Sigmoid colon (tissue), 7 donors: ENCODE measurements at places on chromosomes 6 and 20.

GRCh38 chr6:82362878-82363427, 664 bp upstream of the TPBG start:
- no peak for DNase-seq

DNA sequence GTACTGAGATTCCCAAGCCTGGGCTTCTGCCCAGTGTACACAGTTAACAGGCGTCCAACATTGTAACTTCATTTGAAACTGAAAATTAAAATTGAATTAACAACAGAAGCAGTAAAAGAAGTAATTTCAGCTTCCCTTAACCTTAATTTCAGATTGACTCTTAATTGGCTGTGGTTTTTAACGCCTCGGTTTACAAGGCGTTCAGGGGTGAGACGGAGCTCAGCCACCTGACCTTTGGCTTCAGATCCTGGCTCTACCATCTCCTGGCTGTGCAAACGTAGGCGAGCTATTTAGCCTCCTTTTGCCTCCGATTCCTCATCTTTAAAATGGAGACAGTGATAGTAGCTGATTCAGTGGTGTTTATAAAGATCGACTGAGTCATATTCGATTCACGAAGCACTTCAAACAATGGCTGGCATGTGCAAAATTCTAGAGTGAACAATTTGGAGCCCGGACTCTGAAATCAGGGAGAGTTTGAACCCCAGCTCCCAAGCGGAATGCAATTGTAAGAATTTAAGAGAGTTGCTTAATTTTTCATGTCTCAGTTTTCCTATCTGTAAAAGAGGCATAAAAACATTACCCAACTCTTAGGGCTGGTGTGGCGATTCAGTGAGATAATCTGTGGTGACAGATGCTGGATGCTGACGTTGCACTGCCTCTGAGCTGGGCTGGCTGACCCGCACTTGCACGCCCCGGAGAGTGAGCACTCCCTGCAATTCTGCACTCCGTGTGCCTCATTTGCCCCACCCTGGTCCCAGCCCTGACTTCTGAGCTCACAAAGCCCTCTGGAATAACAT, 23.5 kb upstream of the OCSTAMP start:
- peak; percentile 33 for DNase-seq

- no peak for DNase-seq
Measured at GRCh38 chr20:14441201-14441600, 103.8 kb upstream of the FLRT3 start.

DNA sequence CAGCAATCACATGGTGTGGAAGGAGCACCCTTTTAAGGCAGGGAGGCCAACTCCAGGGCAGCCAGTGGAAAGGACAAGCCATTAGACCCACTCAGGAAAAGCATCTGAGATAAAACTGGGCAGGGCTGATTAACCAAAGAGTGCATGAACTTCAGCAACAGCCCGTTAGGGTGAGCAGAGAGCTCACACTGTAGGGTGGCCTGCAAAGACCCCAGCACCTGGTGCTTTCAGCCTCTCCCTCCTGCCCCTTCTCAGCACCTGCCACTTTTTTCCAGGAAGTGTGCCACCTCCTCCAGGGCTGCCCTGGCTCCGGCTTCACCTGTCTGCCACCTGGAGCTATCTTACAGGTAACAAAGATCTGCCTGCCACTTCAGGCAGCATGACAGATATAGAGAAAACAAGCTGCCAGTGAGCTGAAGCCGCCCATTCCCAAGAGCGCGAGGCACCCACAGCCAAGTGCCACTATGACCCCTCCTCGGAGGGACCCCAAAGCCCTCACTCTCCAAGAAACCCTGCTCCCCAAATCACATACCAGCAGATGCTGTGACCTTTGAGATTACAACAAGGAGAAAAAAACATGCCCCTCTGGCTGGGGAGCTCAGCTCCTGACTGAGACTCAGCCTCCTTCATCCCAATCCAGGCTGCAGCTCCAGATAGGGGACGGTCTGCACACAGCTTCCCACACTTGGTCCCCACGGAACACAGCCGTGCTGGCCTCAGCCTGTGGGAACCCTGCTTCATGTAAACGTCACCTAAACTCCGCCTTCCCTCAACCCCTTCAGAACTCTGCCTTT, 71.2 kb downstream of the ABHD12 start:
- DNase-seq = peak; percentile 53

DNA sequence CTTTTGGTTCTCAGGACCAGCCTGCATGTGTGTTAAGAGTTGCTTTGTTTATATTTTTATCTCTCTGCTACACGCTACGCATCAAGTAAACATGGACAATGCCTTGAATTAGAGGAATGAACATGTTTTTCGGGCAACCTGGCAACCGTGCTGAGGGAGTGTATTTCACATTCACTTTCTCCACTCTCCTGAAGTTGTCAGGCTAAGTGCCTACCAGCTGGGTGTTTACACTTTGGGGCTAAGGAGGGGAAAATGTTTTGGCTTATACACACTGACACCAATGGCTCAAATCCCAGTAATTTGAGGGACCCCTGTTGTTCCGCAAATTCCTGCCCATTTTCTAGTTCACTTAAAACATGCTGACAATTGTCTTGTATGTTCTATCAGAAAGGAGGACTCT, 141.5 kb upstream of the PDE7B start:
- no peak for DNase-seq

GRCh38 chr6:124400261-124400999, 561.8 kb upstream of the RNF217 start:
- no peak for DNase-seq

GRCh38 chr6:136330634-136331033, 41.0 kb upstream of the BCLAF1 start:
- DNase-seq = no peak

GRCh38 chr6:33606642-33607041, 14.5 kb upstream of the ITPR3 start:
- no peak for DNase-seq

GRCh38 chr20:37669773-37670236, 24.0 kb upstream of the CTNNBL1 start:
- no peak for DNase-seq

GRCh38 chr6:93787841-93788240, 368.5 kb upstream of the EPHA7 start:
- DNase-seq = no peak

DNA sequence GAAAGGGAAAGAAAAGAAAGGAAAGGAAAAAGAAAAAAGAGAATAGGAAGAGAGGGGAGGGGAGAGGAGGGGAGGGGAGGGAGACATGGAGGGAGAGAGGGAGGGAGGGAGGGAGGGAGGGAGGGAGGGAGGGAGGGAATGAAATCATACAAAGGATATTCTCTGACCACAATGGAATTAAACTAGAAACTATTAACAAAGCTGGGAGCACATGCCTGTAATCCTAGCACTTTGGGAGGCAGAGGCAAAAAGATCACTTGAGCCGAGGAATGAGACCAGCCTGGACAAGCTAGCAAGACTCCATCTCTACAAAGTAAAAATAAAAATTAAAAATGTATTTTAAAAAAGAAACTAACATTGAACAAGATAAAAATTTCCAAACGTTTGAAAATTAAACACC, 62.8 kb downstream of the ILRUN start:
- DNase-seq = no peak

DNA sequence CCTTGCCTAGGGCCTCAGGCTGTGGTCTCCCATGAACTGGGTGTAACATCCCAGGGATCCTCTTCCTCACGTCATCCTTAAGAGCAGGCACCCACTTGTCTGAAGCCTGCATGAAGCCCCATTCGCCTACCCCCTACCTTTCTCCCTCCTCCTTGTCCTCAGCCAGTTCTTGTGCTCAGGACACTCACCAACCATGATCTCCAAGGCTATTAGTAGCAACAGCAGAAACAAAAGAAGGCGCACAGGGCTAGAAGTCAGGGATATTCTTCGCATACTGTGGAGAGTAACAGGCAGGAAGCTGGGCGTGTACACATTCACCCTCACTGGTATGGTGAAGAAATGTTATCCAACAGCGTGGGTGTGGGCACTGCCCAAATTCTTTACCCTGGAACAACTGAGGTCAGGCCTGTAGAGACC, 7.3 kb downstream of the RAET1E start:
- no peak for DNase-seq

- DNase-seq = no peak
Measured at GRCh38 chr20:58481481-58482021, 33.6 kb downstream of the APCDD1L start.

- DNase-seq = peak; percentile 82
Measured at GRCh38 chr6:73523434-73524123, 2.7 kb upstream of the EEF1A1 start.

GRCh38 chr6:82775361-82775760, 290.3 kb downstream of the UBE3D start:
- DNase-seq = no peak

DNA sequence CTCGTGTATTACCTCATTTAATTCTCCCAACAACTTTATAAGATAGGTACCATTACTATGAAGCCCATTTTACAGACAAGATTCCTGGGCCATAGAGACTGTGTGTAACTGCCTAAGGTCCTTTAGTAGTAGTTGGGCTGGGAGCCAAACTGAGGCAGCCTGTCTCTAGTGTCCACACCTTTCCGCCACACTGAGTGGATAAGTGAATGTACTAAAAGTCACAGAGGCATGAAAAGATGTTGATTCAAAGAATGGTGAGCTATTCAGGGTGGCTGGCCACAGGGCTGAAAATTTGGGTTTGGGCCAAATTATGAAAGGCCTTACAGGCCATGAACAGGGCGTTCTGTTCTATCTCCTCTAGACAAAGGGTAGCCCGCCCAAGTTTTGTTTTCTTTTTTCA, 11.0 kb downstream of the CD24 start:
- DNase-seq = no peak

DNA sequence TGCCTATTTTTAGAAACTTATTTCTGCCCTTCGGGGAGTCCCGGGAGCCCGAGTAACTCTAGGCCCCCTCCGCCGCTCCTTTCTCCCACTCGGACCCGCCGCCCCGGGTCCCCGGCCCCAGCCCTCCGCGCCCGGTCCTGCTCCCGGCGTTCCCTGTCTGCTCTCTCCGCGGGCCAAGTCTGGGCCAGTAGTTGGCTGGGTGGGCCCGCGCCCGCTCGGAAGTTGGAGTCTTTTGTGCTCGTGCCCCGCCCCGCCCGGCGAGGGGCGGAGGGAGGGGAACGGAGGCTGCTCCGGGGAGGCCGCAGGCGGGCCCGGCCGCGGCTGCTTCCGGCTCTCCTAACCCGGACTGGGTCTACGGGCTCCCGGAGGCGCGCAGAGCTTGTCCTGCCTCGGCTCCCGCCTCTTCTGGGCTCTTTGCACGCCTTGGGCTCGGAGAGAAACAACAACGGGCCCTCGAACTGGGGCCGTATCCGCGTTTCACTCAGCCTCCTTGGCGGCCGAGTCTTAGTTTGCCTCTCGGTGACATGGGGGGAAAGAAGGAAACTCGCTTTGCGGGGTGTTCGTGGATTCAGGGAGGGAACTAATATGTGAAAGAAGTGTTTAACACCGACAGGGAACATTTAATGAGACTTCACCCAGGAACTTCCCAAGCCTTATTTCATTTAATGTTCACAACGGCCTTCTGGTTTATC, 657 bp downstream of the RALY start:
- peak; percentile 91 for DNase-seq

GRCh38 chr20:17646209-17646960, 35.7 kb downstream of the RRBP1 start:
- peak; percentile 65 for DNase-seq

- DNase-seq = no peak
Measured at GRCh38 chr6:134764741-134765140, 185.2 kb downstream of the ALDH8A1 start.

DNA sequence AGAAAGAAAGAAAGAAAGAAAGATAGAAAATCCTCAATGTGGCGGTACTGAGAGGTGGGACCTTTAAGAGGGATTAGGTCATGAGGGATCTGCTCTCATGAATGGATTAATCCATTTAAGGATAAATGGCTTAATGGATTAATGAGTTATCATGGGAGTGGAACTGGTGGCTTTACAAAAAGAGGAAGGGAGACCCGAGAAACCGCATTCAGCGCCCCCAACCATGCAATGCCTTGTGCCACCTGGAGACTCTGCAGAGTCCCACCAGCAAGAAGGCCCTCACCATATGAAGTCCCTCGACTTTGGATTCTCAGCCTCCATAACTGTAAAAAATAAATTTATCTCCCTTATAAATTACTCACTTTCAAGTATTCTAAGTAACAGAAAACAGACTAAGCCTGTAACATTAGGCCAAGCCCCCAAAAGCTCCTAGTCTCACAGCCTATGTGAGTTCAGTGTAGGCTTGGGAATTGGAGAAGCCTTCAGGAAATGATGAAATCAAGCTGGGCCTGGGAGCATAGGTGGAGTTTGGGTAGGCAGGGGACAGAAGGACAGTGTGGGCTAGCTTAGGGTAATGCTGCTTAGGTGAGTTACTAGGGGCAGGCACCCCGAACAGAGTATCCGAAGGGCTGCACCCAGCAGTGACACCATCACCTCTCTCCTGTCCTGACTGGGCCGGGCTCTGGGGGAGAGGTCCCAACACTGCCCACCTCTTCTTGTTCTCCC, 36.2 kb upstream of the RNF24 start:
- DNase-seq = peak; percentile 32

DNA sequence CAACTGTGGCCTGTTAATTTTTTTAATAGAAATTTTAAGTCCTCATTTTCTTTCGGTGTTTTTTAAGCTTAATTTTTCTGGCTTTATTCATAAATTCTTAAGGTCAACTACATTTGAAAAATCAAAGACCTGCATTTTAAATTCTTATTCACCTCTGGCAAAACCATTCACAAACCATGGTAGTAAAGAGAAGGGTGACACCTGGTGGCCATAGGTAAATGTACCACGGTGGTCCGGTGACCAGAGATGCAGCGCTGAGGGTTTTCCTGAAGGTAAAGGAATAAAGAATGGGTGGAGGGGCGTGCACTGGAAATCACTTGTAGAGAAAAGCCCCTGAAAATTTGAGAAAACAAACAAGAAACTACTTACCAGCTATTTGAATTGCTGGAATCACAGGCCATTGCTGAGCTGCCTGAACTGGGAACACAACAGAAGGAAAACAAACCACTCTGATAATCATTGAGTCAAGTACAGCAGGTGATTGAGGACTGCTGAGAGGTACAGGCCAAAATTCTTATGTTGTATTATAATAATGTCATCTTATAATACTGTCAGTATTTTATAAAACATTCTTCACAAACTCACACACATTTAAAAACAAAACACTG, 10.1 kb downstream of the HFE start:
- no peak for DNase-seq

DNA sequence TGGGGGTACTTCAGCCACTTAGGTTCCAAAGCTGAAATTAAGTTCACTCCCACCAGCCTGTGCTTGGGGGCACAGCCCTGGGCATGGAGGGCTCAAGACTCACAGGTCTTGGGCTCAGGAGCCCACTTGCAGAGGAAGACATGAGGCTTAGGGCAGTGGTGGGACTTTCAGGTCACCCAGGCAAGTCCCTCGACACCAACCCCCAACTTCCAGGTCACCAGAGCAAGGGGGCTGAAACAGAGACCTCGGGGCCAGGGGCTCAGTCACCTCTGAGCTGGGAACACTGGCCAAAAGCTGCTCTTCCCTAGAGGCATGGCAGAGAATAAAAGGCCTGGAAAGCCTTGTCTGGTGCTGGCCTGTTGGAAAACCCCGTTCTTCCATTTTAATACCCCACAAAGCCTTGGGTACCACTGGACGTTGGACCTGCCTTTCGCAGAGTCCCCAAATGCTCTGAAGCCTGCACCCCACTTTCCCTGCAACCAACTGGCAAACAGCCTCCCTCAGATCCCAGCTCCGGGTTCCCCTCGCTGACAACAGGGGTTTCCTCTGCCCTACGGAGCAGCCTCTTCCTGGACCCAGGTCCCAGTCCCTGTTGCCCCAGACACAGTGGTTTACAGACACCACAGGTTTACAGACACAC, 160.9 kb upstream of the PMEPA1 start:
- DNase-seq = peak; percentile 34

GRCh38 chr6:110044096-110044495, 66.0 kb downstream of the GPR6 start:
- no peak for DNase-seq

GRCh38 chr20:59253779-59254319, 46.6 kb upstream of the EDN3 start:
- DNase-seq = no peak
